Lower lobe of right lung (tissue), 2 donors: ENCODE measurements at places on chromosomes 11 and 22. TPM values are rescaled to one million over a fixed set of nuclear protein-coding genes. Genes with fewer than 3 reads are reported as not detected.

GRCh38 chr11:15615398-15616096 is 500.8 kb downstream of the INSC start:
- no peak for DNase-seq

- no peak for DNase-seq
Measured at GRCh38 chr11:126743628-126744027, 256.9 kb downstream of the KIRREL3 start.

GSTT2B gene
- total RNA-seq = 7.3 TPM

MS4A10 gene
- not detected for total RNA-seq

OR8G1 gene
- total RNA-seq = not detected

GRCh38 chr11:57786436-57786835 is 24.8 kb downstream of the CTNND1 start:
- no peak for DNase-seq

GRCh38 chr22:44363013-44363979 is 50.5 kb upstream of the SHISAL1 start:
- peak; percentile 81 for DNase-seq

CLCF1 gene
- 3.7 TPM for total RNA-seq

- DNase-seq = no peak
Measured at GRCh38 chr11:100640646-100641045, 46.4 kb upstream of the ARHGAP42 start.
